ENCODE measurements at places on chromosomes 3 and 15. TPM values are rescaled to one million over a fixed set of nuclear protein-coding genes. Genes with fewer than 3 reads are reported as not detected.

Gene PSMA4
- 338 TPM for total RNA-seq

DNA sequence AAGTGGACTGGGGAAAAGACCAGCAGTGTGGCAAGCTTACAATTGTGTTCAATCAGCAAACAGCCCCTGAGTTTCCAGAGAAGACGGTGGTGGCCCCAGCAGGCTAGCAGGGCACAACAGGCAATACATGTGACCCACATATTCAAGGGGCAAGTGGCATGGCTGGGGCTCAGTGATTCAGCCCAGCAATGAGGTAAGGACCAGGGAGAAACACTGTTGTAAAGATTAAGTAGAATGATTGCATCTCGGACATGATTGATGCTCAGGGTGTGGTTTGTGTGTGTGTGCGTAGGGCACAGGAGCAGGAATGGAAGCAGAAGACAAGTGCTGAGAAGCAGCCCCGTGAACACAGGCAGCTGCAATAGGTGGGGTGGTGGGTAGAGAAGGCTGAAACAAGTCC lies 37.9 kb downstream of the KLHL6 start:
- peaks cover 43% of the 10 kb centered on the region for H3K36me3 ChIP-seq
- no peak for DNase-seq
- no peaks in the 10 kb centered on the region for H3K27me3 ChIP-seq
- no peak overlapping the region for H3K27ac ChIP-seq

DNA sequence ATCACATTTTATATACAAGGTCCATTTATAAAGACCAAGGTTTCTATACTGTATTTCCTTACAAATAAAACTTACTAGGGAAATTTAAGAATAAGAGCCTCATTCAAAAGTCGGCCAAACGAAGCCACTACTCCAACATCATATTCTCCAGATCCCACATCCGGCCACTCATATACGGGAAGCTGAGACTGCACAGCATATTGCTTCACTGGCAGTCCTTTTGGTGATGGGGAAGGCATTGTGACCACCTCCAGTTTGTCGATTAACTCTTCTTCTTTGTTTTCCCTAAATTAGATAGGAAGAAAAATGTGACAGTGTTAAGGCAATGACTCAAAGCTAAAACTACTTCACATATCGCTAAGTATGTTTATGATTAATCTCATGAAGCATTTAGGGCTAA lies 2.7 kb downstream of the MTFMT start:
- H3K36me3 ChIP-seq: peaks cover 16% of the 10 kb centered on the region
- H3K27me3 ChIP-seq: peaks cover 8% of the 10 kb centered on the region
- no peak overlapping the region for H3K4me3 ChIP-seq
- peaks cover 29% of the 10 kb centered on the region for H3K4me1 ChIP-seq
- no peak for DNase-seq

DNA sequence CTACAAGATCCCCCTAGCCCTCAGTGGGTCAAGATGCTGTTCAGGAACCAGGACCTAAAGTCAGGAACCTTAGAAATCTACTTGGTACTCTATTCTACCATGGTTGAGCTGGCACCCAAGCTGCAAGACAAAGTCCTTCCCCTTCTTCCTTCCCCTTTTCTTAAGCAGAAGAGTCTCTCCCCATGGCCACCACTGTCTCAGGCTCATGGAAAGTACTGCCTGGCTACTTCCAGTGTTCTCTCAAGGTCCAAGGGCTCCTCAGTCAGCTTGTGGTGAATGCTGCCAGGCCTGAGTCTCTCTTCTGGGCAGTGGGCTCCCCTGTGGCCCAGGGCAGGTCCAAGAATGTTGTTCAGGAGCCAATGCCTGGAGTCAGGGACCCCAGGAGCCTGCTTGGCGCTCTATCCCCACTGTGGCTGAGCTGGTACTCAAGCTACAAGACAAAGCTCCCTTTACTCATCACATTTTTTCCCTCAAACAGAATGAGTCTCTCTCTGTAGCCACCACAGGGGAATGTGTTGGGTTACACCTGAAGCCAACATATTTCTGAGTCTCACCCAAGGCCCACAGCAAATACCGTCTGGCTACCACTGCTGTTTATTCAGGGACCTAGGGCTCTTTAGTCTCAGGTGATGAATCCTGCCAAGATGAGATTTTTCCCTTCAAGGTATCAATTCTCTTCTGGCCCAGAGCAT lies 18.1 kb upstream of the SLC27A2 start:
- no peaks in the 10 kb centered on the region for H3K36me3 ChIP-seq
- H3K27ac ChIP-seq: no peak overlapping the region
- H3K4me3 ChIP-seq: no peak overlapping the region
- H3K27me3 ChIP-seq: peaks cover 46% of the 10 kb centered on the region
- no peaks in the 10 kb centered on the region for H3K4me1 ChIP-seq
- no peak for DNase-seq

Gene GHSR
- total RNA-seq: not detected

GRCh38 chr15:85837011-85837433 lies 42.3 kb upstream of the KLHL25 start:
- no peak overlapping the region for H3K27ac ChIP-seq
- no peak overlapping the region for H3K4me3 ChIP-seq
- H3K36me3 ChIP-seq: no peaks in the 10 kb centered on the region
- peaks cover 9% of the 10 kb centered on the region for H3K27me3 ChIP-seq
- DNase-seq: no peak

Gene XCR1
- not detected for total RNA-seq

Gene CD200
- 33.6 TPM for total RNA-seq

Gene NR2E3
- total RNA-seq: not detected

Gene BUB1B
- total RNA-seq: 70.6 TPM

GRCh38 chr3:167861649-167862048 lies 126.1 kb downstream of the SERPINI1 start:
- no peaks in the 10 kb centered on the region for H3K36me3 ChIP-seq
- DNase-seq: no peak
- H3K27ac ChIP-seq: no peak overlapping the region
- H3K4me1 ChIP-seq: peaks cover 1% of the 10 kb centered on the region
- H3K27me3 ChIP-seq: peaks cover 7% of the 10 kb centered on the region

GRCh38 chr3:179266701-179267211 lies 15.8 kb upstream of the KCNMB3 start:
- H3K36me3 ChIP-seq: no peaks in the 10 kb centered on the region
- no peak overlapping the region for H3K27ac ChIP-seq
- H3K27me3 ChIP-seq: peaks cover 9% of the 10 kb centered on the region
- no peak overlapping the region for H3K4me3 ChIP-seq
- peaks cover 6% of the 10 kb centered on the region for H3K4me1 ChIP-seq

GRCh38 chr3:185342459-185343174 lies 20.3 kb upstream of the MAP3K13 start:
- no peaks in the 10 kb centered on the region for H3K36me3 ChIP-seq
- H3K27ac ChIP-seq: no peak overlapping the region
- no peak overlapping the region for H3K4me3 ChIP-seq

DNA sequence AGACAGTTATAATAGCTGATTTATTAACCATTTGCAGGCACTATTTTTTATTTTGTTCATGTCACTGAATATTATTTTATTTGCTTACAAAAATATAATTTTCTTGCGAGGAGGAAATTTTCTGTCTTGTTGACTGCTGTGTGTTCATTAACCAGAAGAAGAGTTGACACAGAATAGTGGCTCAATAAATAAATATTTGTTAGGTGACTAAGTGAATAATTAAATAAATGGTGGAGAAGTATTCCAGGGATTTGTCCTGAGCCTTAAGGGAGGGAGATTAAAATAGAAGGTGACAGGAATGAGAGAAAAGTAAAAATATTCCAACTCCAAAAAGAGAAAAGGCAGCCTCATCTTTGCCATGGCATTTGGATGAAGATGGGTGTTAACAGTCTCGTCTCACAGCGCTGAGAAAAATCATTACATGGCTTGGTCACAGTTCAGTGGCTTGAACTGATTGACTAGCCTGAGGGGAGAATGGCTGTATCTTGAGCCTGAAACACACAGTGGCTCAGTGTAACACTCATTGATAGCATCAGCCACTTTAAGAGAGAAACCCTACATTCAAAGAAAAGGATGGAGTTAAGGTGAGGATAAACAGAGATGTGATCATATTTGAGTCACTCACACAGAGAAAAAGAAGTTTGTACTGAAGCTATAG lies 449.9 kb upstream of the NAALADL2 start:
- H3K27me3 ChIP-seq: no peaks in the 10 kb centered on the region
- no peak overlapping the region for H3K27ac ChIP-seq
- no peaks in the 10 kb centered on the region for H3K4me1 ChIP-seq
- no peaks in the 10 kb centered on the region for H3K36me3 ChIP-seq
- no peak for DNase-seq

All from activated naive CD8-positive, alpha-beta T cell treated with anti-CD3 and anti-CD28 coated beads for 36 hours (primary cell).